ENCODE measurements at places on chromosomes 7 and 10.

- DNase-seq = no peak
Observed at GRCh38 chr7:48108959-48109847, 20.1 kb downstream of the UPP1 start.

- DNase-seq = no peak
Observed at GRCh38 chr10:93071674-93072224, 1.9 kb upstream of the CYP26A1 start.

- DNase-seq = no peak
Observed at GRCh38 chr10:92697663-92698511, 8.1 kb downstream of the HHEX start.

GRCh38 chr7:117322741-117323304, at the start of gene WNT2:
Gene WNT2 (minus strand): TSS chr7:117323058. CDS start chr7:117322989, 69 bp downstream.
- peak; percentile 69 for DNase-seq

GRCh38 chr10:69572159-69573055, 815 bp downstream of the NEUROG3 start:
- peak; percentile 31 for DNase-seq

GRCh38 chr10:5354068-5354467, 10.7 kb upstream of the UCN3 start:
- DNase-seq = no peak

DNA sequence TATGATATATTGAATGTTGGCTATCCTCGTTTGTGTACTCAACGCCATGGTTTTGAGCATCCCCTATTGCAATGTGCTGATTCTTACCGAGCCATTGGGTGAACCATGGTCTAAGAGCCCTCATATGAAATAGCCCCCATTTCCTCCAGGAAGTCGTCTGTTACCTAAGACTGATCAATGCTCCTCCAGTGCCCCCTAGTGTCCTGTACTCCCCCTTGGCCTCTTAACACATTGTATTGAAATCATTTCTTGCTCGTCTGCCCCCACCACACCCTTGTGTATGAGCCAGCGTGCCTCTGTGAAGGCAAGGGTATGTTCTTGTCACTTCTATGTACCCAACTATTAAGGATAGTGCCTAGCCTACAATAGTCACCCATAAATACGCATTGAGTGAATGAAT, 11.2 kb upstream of the SLC35B4 start:
- DNase-seq = peak; percentile 52

DNA sequence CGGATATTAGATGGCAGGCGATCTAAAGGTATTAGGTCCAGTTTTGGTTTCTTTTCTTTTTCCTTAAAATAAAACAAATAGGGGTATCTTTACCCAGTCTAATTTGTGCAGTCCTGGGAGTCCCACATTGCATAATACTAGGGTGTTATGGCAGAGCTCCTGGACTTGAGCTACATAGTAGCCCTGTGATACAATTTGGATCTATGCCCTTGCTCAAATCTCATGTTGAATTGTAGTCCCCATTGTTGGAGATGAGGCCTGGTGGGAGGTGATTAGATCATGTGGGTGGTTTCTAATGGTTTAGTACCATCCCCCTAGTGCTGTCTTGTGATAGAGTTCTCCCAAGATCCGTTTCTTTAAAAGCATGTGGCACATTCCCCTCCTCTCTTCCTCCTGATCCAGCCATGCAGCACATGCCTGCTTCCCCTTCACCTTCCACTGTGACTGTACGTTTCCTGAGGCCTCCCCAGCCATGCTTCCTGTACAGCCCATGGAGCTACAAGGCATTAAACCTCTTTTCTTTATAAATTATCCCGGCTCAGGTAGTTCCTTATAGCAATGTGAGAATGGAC, 141.9 kb downstream of the RPS24 start:
- no peak for DNase-seq

GRCh38 chr10:62972103-62972502, 155.9 kb upstream of the EGR2 start:
- DNase-seq = no peak

DNA sequence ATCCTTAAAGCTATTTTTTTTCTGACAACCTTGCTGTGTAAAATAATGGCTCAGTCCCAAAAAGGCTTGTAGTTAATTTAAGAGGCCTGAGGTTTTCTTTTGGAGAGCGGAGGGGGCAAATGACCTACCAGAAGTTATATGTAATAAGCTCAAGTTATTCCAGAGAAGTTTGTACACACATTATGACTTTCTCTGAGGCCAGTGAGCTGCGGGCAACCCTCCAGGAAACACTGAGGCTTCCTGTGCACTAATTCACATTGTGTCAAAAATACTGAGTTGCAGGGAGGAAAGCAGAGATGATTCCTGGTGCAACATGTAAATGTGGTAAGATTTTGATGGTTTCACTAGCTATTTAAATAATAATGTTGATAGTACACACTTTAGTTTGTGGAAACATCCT, 188.6 kb downstream of the DIP2C start:
- no peak for DNase-seq

GRCh38 chr10:61814160-61814559, 87.3 kb upstream of the ARID5B start:
- DNase-seq = no peak

DNA sequence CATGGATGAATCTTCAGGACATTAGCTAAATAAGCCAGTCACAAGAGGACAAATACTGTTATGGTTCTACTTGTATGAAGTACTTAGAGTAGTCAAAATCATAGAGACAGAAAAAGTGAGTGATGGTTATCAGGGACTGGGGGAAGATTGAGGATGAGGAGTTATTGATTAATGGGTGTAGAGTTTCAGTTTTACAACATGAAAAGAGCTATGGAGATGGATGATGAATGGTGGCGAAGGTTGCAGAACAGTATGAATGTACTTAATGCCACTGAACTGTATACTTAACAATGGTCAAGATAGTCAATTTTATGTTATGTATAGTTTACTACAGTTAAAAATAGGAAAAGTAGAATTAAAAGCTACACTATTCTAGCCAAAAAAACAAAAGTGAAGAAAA, 7.8 kb downstream of the STK31 start:
- DNase-seq = no peak

DNA sequence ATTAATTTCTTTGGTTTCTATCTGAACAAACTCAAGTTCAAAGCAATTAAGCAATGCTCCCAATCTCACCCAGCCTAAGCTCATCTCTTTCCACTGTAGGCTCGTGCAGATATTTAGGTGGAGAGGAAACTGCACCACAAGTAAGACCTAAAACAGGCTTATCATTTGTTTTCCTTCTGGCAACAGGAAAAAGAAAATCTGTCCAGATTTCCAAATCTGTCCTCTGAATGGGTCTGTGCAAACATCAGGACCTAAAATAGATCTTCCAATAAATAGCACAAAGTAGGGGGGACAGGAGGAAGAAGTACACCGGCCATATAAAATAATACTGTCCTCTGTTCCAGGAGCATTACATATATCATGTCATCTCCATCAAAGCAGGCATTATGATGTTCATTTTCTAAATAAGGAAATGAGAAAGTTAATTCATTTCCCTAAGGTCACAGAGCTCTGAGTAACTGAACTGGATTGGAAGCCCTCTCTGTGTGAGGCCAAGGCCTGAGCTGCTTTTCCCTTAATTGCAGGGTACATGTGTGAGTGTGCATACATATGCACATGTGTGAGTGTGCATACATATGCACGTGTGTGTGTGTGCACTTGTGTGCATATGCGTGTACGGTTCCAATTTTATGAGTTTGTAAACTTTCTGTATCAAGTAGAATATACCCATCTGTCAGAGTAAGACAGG, 92.8 kb upstream of the PARD3 start:
- DNase-seq = no peak

- no peak for DNase-seq
Observed at GRCh38 chr10:87589645-87590051, 70.0 kb upstream of the PAPSS2 start.

GRCh38 chr7:36192053-36192824, 39.2 kb downstream of the EEPD1 start:
- no peak for DNase-seq

DNA sequence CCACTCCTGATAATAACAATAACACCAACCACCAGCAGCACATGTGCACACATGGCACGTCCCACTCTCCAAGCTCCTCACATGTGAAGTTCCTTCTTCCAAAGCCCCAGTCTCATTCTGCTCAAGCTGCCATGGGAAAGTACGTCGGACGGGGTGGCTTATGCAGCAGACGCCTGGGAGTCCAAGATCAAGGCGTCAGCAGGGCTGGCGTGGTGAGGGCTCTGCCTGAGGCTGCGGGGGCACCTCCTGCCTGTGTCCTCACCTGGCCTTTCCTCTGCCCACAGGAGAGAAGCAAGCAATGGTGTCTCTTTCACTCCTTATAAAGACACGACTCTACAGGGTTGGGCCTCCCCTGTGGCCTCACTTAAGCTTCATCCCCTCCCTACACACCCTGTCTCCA, 68.8 kb upstream of the INSIG1 start:
- no peak for DNase-seq

DNA sequence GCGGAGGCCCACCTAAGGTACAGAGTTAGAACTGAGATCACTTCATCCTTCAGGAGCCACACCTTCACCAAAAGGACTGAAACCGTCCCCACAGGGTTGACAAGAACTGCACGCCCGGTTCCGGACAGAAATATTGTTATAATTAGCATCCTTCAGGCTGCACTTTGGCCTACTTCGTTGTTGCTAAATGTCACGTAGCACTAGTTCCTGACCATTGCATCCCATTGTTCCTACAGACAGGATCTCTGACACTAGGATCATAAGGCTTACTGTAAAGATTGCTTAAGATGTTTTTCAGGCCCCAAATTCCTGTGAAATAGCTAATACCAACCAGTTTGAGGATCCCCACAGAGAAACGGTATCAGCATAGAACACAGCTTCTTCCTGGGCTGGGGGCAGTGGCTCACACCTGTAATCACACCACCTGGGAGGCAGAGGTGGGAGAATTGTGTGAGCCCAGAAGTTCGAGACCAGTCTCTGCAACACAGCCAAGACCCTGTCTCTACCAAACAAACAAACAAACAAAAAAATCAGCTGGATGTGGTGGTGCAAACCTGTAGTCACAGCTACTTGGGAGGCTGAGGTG, 18.3 kb upstream of the EIF4H start:
- DNase-seq = no peak

DNA sequence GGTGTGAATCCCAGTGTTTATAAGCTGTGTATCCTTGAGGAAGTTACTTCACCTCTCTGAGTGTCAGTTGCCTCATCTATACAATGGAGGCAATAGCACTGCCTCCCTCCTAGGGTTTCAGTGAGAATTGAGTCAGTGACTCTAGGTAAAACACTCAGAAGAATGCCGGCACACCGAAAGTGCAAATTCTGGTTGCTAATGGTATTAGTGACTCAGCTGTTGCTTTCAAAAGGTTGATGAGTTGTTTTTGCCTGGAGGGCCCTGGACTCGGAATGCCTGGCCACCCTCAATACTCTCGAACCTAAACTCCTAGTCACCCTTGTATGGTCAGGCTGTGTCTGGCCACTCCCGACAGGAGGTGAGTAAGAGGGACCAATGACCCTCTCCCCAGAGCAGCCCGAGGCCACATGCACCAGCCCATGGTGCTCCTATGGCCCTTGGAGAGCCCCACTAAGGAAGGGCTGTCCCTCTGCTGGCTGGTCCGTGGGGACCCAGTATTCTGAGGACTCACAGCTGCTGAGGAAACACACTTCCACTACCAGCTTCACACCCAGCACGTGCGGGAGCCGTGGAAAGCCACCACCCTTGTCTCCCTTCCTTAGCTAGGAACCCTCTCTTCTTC, 60.2 kb downstream of the CALML3 start:
- DNase-seq = no peak

- peak; percentile 65 for DNase-seq
Observed at GRCh38 chr10:15815242-15815885, 44.9 kb downstream of the MINDY3 start.

DNA sequence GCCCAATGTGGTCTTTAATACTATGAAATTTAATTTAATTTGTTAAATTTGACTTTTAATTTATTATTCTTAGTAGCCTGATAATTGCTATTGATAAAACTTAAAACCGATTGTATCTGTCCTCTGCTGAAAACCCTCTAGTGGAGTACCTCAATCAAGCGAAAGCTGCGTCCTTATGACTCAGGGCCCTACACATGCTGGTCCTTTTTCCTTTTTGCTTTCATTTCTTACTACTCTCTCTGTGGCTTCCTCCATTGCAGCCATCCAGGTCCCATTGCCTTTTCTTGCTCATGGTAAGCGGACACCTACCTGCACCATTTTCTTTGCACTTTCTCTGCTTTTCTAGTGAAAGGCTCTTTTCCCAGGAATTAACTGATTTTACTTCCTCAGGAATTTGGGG, 301.1 kb downstream of the INHBA start:
- DNase-seq = no peak

DNA sequence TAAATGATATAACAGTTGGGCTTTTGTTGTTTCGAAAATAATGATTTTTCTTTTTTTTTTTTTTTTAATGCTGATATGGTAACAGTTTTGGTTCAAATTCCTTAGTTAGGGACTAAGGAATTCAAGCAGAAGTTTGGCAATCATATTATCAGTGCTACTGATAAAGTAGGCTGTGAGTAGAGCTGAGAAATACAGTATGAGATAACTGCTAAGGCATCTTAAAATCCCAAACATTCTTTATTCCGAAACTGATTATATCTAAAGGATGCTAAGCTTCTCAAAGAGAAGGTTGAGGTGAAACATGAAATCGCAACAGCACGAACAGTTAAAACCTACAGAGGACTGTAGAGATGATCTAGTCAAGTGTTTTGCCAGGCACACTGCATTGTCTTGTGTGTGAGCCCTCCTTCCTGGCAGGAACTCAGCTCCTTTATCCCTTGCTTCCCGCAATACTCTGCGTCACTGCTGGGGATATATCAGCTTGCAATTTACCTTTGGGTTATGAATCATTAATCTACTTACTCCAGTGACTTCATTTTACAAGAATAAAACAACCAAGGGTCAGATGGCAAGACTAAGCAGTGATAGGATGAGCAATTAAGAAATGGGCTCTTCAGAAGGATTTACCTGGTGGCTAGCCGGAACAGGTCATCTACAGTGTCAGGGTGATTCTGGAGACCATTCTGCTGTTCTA, 36.7 kb downstream of the IRF5 start:
- no peak for DNase-seq

GRCh38 chr7:1234881-1235500, 2.3 kb downstream of the UNCX start:
- DNase-seq = no peak

- no peak for DNase-seq
Observed at GRCh38 chr10:65032867-65033769, 1511.9 kb downstream of the REEP3 start.

DNA sequence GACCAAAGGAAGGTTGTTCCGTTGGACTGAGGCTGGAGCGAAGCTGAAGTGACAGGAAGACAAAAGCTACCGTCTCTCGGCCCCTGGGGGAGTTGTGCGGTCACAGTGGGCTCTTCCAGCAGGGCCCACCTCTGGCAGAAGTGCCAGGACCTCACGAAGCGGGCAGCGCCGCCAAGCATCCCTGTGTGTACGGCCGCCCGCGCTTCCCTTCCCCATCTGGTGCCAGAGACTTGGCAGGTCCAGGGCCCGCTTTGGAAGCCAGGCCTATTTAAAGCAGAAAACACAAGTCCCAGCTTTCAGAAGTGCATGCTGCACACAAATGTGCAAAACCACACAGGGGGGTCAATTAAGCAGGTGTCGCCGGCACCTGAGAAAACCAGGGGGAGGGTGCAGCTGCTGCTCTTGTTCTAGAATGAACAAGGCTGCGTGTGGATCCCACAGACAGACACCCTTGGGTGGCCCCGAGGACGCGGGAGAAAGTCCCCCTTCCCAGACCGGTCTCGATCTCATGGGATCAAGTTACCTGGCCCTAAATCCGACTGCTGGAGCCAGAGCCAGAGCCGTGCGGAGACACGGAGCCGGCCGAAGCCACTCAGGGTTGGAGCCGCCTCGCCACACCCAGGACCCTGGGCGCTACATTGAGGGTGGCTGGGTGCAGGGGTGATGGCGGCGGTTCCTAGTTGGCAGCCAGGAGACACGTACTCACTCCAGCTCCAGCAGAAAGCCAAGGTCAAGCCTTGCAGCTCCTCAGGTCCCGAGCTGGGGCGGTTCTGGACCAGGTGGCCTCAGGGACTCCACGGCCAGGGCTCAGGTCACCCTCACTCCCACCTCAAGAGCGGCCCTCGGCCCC, 51.8 kb upstream of the PPP2R2D start:
- no peak for DNase-seq

Measured in NCI-H1417 (cell line).